GM12864 (cell line): ENCODE measurements at places on chromosomes 2 and 18.

GRCh38 chr2:145366341-145366740, 846.4 kb upstream of the ZEB2 start:
- DNase-seq, result no peak

GRCh38 chr2:44549099-44549471, 187.3 kb downstream of the CAMKMT start:
- DNase-seq, result no peak

GRCh38 chr18:44783371-44783770, 102.7 kb downstream of the SETBP1 start:
- DNase-seq, result no peak

- DNase-seq, result no peak
These were observed 59.6 kb downstream of the ZNF516 start for GRCh38 chr18:76435316-76435989.

DNA sequence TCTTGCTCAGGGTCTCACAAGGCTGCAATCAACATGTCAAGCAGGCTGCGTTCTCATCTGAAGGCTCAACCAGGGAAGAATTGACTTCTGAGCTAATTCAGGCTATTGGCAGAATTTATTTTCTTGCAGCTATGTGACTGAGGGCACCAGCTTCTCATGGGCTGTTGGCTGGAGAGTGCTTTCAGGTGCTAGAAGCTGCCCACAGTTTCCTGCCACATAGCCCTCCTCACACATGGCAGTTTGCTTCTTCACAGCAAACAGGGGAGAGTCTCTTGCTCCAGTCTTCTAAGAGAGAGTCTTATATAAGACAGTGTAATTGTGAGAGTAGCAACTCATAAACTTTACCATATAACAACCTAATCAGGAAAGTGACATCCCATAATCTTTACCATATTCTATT, 37.5 kb upstream of the INO80C start:
- DNase-seq, result no peak

GRCh38 chr18:22302144-22302543, 115.6 kb downstream of the CTAGE1 start:
- no peak for DNase-seq

GRCh38 chr2:12918835-12919445, 202.2 kb downstream of the TRIB2 start:
- no peak for DNase-seq

DNA sequence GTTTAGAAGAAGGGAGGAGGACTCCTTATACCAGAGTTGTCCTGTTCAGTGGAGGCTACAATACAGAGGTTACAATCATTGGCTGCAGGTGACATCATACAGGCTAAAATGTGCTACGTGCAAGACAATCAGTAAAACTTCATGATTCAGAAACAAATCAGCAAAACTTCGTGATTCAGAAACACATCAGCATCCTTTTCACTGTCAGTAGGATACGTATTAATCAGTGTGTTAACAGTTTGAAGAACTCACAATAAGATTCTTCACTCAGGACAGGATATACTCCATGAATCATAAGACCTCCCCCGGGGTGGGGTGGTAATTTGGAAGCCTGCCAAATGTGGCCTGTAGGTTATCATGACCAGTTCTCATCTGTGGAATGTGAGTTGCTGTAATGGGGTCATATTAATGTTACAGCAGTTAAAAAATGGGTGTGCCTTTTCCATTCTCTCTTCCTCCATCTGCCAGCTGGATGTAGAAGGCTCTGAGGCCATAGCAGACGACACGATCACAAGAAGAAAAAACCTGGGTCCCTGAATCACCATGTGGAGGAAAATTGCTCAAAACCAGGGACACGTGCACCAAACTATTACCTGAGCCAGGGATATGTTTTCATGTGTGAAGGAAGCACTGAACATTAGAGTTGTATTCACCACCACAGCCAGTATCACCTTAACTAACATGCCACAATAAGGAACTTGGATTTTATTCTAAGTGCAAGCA, 134.8 kb upstream of the CREB1 start:
- no peak for DNase-seq

DNA sequence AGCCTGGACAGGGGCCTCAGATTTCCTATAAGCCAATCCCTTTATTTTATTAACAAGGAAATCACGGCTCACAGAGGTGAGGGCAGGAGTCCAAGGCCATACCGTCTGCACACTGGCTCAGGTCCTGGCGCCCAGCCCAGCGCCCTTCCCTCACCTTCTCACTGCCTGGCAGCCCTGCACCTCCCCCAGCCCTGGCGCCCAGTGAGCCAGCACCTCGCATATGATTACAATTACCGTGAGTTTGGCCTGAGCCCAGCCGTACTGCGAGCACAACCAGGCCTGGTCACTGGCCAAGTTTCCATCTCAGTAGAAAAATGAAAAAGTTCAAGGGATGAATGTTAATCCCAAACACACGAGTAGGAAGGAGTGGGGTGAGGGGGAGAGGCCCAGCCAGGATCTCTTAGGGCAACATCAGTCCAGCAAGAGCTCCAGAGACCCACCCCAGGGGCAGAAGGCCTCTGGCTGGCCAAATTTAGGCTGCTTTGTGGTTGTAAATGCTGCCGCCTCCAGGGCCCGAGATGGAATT, 68.4 kb downstream of the MCFD2 start:
- DNase-seq, result no peak

DNA sequence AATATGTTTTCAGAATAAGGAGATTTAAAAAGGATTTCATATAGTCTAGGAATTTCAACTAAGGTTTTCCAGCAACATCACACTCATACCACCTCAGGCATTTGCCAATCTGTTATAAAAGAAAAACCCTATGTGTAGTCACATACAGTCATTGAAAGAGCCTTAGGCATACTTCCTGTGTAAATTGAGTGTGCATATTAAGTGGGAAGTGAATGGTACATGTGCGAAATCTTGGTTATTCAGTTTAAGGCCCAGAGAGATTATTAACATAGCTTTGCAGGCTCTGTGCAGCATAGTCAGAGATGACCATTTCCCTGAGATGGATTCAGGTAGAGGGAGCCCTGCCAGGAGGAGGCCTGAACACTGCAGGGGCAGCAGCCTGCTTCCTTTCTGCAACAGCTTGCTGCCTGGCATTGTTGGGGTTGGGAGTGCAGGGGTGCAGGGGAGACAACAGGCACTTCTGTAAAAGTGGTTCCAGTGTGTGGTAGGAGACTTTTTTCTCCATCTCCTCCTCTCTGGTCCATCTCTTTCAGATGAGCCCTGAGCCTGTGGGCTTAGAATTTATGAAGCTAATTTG, 100.1 kb upstream of the OSR1 start:
- no peak for DNase-seq

GRCh38 chr2:10972683-10973433, 61.1 kb downstream of the KCNF1 start:
- no peak for DNase-seq

DNA sequence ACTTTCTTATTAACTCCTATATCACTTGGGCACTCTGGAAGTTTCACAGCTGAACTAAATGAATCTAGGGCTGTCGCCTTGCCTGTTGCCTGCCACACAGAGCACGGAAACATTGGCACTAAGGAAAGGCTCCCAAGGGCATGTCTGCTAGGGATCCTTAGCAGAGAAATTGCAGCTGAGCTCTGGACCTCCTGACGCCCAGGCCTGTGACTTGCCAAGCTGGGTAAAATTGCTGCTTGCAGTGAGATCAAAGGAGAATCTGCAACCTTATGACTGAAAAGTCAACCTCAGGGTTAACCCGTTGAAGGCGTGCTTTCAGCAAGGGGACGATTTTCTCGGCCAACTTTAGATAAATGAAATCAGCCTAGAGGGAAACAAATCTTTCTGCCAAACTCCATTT, 189.8 kb downstream of the NCK2 start:
- no peak for DNase-seq

GRCh38 chr18:63161761-63162195, 157.8 kb downstream of the BCL2 start:
- peak; percentile 97 for DNase-seq

DNA sequence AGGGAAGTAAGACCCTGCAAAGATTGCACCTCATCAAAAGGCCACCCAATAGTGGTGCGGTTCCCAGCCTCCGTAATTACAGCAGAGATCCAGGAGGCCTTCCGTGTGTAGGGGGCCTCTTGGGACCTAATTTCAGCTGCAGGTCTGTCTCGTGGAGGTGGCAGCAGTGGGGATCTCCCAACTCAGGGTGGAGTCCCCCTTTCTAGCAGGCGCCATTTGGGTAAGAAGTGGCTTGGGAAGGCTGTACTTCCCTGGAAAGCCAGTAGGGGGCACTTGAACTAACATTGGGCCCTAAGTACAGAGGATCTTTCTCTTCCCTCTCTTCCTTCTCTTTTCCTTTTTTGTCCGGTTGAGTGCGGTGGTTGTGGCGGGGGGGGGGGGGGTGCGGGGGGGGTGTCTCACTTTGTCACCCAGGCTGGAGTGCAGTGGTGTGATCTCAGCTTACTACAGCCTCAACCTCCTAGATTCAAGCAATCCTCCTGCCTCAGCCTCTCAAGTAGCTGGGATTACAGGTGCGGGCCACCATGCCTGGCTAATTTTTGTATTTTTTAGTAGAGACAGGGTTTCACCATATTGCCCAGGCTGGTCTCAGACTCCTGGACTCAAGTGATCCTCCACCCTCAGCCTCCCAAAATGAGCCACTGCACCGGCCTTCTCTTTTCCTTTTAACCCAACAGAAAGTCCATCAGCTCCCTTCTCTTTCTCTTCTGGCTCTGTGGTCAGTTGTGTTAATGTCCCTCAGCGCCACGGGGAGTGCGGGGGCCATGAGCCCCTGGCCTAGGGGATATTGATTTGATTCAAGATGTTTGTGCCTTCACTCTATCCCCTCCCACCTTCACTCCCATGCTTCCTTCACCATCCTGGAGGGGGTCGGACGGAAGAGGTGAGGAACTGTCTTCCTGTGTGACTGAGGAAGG, 32.0 kb downstream of the CENPO start:
- peak; percentile 16 for DNase-seq

DNA sequence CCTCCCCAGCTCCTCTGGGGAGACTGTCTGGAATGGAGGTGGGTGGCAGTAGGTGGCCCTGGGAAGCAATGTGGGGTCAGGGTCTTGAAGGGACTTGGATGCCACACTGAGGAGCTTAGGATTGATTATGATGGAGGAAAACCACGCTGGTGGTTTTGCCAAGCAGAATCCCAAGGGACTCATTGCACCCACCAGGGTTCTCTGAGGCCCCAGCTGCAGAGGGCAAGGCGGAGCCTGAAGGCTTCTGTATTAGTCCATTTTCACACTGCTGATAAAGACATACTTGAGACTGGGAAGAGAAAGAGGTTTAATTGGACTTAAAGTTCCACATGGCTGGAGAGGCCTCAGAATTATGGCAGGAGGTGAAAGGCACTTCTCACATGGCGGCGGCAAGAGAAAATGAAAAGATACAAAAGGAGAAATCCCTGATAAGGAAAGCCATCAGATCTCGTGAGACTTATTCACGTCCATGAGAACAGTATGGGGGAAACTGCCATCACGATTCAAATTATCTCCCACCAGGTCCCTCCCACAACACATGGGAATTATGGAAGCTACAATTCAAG, 87.2 kb upstream of the YWHAQ start:
- no peak for DNase-seq

GRCh38 chr2:207819839-207820784, 50.4 kb upstream of the FZD5 start:
- DNase-seq, result no peak

- no peak for DNase-seq
These were observed 968 bp upstream of the RALBP1 start for GRCh38 chr18:9474108-9474982.

- DNase-seq, result no peak
These were observed 10.9 kb downstream of the DDX18 start for GRCh38 chr2:117825437-117825836.

DNA sequence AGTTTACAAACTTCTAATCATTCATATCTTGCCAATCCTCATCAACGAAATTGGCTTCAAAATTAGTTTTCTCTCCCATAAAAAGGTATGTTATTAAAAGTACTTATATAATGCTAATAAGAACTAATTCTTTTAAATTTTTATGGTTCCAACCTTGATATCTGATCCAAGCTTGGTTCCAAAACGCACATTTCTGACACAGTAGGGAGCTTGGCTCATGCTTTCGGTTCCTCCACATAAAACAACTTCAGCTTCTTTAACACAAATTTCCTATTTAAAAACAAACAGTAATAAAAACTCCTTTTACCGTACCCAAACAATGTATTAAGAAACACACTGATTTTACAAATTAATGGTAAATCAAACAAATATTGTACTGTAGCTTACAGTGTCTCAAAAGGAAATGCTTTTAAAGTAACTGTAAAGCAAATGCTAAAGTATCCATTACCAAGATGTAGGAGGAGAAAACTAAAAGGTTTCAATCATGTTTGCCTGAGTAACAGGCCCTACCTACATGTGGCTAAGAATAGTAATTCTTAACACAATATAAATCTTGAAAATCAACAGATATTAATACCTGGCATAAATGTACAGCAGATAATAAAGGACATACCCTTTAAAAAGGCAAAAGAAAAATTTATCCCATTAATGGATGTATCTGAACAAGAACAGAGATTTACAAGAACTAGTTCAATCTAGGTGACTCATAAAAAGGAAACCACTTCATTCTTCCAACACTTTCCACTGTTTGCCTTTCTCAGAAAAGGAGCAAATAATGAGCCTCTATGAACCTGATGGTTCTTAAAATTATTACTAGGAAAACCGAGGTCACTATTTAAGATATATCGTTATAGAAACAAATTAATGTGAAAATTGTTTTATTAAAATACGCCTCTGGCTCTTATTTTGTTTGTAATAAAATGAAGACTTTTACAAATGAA, 17.5 kb downstream of the ACAA2 start:
- no peak for DNase-seq

DNA sequence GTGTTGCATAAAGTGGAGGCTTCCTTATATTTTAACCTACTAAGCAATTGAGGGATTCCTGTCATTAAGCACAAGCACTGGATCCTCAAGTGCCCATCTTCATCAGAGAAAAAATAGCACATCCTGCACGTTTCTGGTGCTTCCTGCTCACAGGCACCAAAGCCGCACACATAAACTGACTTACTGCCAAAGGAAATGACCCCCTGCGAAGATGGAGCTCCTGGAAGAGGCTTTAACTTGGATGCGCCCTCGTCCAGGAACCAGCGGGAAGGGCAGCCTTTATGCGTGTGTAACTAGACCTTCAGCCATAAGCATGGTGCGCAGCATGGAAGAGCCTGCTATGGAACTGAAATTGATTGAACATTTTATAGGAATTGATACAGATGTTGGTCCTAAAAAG, 188.7 kb downstream of the FTCDNL1 start:
- no peak for DNase-seq

GRCh38 chr2:9164112-9164608, 42.5 kb upstream of the ASAP2 start:
- DNase-seq, result no peak
